HFFc6 (cell line): ENCODE measurements at places on chromosomes 4 and X. TPM values are rescaled to one million over a fixed set of nuclear protein-coding genes. Genes with fewer than 3 reads are reported as not detected.

SHOX gene
- 27.2 and 39.3 TPM in 2 replicates for total RNA-seq

- no peak within 1 kb of the TSS for H3K4me3 ChIP-seq
- peaks cover 14% of the 10 kb centered on the region for H3K27me3 ChIP-seq
- DNase-seq: peak; percentile 47
- H3K36me3 ChIP-seq: no peaks in the 10 kb centered on the region
- no peak within 1 kb of the TSS for H3K27ac ChIP-seq
These were observed at the start of gene SYN1 for GRCh38 chrX:47619486-47620302. SYN1 (minus strand) TSS chrX:47619857; CDS start chrX:47619728, 129 bp downstream.

NXF2 gene
- not detected in 3 replicates for total RNA-seq

GRCh38 chrX:18537524-18537923, 112.1 kb downstream of the CDKL5 start:
- no peak for DNase-seq
- no peaks in the 10 kb centered on the region for H3K36me3 ChIP-seq
- no peaks in the 10 kb centered on the region for H3K4me1 ChIP-seq
- H3K27me3 ChIP-seq: no peaks in the 10 kb centered on the region; the same call in 1 of the 2 replicates
- H3K27ac ChIP-seq: no peak overlapping the region
- H3K4me3 ChIP-seq: no peak overlapping the region

PNMA6F gene
- total RNA-seq: not detected in 3 replicates

- H3K4me1 ChIP-seq: no peaks in the 10 kb centered on the region
- H3K4me3 ChIP-seq: no peak overlapping the region
- no peak for DNase-seq
- H3K27me3 ChIP-seq: no peaks in the 10 kb centered on the region
- H3K27ac ChIP-seq: no peak overlapping the region
These were observed 102.3 kb upstream of the KLHL13 start for GRCh38 chrX:118218940-118219339.
